ENCODE measurements at places on chromosomes 13 and 19.

GRCh38 chr13:95494082-95494681 lies 58.3 kb upstream of the CLDN10 start:
- peak; percentile 61 for DNase-seq

GRCh38 chr19:49932041-49932451 lies 2.7 kb upstream of the NUP62 start:
- DNase-seq: no peak

DNA sequence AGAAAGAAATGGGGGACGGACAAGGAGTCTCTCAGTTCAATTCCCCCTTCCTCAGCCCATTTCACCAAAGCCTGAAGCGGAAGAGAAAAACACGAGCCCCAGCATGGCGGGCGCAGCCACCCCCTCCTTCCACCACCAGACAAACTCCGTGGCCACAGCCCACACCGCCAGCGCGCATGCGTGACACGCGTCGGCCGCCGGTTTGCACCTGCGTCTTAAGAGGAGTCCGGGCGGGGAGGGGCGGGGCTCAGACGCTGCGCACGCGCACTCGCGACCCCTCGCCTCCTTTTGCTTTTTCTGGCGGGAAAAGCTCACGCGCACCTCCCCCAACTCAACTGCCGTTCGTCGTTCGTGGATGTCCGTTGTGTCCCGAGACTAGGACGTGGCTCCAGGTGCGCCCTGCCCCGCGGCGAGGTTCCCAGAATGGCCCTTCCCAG lies at the start of gene KASH5:
Gene KASH5, plus strand, starts transcription at position 314 of the 437 bp plus-strand sequence. CDS start 2,635 bp downstream, outside the sequence.
- peak; percentile 18 for DNase-seq

DNA sequence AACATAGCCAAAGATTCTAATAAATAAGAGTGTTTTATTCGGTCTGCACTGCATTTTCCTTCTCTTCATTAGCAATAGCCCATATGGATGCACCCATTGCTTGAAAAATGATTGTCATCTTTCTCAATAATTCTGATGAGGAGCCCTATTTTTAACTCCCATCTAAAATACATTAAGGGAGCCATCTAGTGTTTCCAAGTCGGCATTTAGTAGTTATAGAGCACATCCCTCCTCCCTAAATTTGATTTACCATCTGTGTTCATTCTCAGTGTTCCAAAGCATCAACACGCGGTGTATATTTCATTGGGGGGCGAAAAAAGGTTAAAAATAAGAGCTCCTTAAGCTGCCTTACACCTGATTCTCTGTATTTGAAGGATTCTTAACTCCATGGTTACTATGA lies 119.2 kb upstream of the IPO5 start:
- DNase-seq: no peak
